ENCODE measurements at places on chromosomes 3 and 15. TPM values are rescaled to one million over a fixed set of nuclear protein-coding genes. Genes with fewer than 3 reads are reported as not detected.

DNA sequence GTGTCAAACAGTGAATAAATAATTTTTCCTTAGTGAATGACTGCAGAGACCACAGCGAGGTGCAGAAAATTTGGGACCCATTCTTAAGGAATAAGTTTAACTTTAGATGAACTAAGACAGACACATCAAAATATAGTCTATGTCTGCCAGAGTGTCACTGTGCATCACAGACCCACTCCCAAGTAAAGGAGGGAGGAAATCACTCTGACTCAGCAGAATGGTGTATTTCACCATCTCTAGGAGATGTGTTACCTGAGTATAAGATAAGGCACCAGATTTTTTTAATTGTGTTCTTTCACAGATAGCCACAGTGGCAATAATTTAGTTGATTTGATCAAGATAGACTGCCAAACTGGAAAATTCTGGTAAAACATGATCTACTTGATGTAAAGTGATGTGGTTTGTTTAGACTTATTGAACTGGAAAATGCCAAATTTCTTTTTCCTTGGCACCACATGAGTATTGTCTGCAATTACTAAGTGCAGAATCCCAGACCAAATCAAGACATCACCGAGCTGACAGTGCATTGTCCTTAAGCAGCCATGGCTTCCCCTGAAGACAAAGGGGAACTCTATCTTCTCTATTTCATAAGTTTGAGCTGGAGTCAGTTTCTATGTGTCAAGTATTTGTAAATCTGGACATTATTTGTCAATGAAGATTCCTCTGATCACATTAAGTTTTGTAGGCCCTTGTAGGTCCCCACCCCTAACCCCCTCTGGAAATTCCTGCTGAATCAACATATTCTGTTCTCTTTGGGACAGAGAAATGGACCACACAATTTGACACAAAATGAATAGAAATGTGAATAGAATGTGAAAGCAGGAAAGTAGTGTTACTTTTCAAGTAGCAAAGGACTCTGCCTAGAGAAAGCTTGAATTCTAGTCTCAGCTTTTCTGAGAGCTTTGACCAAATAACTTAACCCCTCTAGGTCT is 47.6 kb downstream of the TIPARP start:
- no peak for DNase-seq

- no peak for DNase-seq
Measured at GRCh38 chr3:31196881-31197364, 302.5 kb upstream of the GADL1 start.

GRCh38 chr15:48205981-48206380 is at the start of gene SLC12A1:
Gene SLC12A1, plus strand, starts transcription at chr15:48206302. Its CDS starts 1,418 bp downstream, at chr15:48207720.
- no peak for DNase-seq

The THBS1 gene
- total RNA-seq: 5,210 TPM

- DNase-seq: no peak
Measured at GRCh38 chr3:138082085-138082991, 33.1 kb downstream of the DZIP1L start.

Data from pulmonary artery endothelial cell (primary cell).